LHCN-M2 (cell line): ENCODE measurements at places on chromosomes 3 and 15. TPM values are rescaled to one million over a fixed set of nuclear protein-coding genes. Genes with fewer than 3 reads are reported as not detected.

DNA sequence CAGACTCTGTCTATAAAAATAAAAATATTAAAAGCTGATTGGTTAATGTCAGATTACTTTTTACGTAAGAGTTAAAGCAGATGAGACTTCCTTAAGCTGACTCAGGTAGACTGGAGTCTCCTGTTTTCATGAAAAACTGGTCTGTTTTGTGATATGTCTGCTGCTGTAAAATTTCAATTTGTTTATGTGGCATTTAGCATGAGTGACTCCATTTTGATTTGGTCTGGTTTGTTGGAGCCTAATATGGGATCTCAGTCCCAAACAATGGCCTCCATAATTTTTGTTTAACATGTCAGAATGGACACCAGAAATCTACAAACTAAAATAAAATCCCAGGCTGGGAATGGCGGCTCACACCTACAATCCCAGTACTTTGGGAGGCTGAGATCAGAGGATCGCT is 57.8 kb upstream of the LEKR1 start:
- no peak for DNase-seq

- DNase-seq, result peak; percentile 55
These were observed 6.2 kb downstream of the TSC22D2 start for GRCh38 chr3:150414258-150414657.

MESD gene
- total RNA-seq, result 17.8 and 19.4 TPM in 2 replicates

SAXO2 gene
- 0.17 TPM in 1 of 2 replicates, not detected in the other for total RNA-seq

DNA sequence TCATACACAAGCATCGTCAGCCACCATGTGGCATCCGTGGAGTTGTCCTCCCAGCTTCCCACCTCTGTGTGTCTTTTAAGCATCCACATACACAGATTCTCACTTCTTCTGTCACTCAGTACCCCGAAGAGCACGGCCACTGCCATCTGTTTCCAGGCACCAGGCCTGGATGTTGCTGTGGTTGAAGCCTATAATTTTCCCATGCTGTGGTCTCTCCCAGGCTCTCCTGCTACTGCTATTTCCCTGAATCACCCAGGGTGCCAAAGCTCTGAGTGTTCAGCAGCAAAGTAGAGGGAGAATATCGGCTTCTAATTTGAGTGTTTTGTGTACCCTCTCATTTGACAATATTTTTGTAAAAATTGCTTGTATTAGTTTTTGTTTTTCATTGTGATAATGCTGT is 265.7 kb downstream of the DIPK2A start:
- DNase-seq, result no peak

CACNA2D3 gene
- total RNA-seq, result under 0.01 and 0.06 TPM in 2 replicates

GCHFR gene
- 4.2 and 4.7 TPM in 2 replicates for total RNA-seq

- DNase-seq, result no peak
These were observed 4.6 kb downstream of the SEMA7A start for GRCh38 chr15:74428970-74429780.
